ENCODE measurements at places on chromosomes 16 and 17. TPM values are rescaled to one million over a fixed set of nuclear protein-coding genes. Genes with fewer than 3 reads are reported as not detected.

Gene RHBDL1
- 1.1 TPM for total RNA-seq

Gene HOXB2
- total RNA-seq = not detected

Gene ALOX12
- total RNA-seq = not detected

Gene HSD11B2
- total RNA-seq = 1.8 TPM

Gene AOC2
- total RNA-seq = 1.8 TPM

Gene ZNF23
- total RNA-seq = 5.4 TPM

All from A549 treated with CpdA at 1 μM for 4 hours (cell line).